ENCODE measurements at places on chromosomes 2 and 18.
A peak's percentile ranks its signal among the peaks of the same experiment; 100 is the strongest.

DNA sequence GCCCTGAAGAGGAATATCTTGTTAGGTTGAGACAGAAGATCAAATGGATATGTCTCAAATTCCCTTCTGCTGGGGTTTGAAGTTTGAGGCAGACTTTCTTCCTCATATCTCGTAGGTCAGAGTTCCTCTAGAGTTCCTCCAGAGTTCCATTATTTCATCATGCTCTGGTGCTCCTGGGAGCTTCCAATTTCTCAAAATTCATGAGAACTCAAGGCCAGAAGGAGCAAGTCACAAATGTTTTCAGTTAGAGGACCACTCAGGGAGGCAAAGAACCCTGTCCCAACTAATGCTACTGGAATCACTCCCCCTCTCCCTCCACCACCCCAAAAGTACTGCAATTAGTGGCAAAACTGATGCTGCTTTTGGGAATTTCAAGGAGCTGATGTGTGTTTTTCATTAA is 115.7 kb upstream of the RBMS1 start:
- DNase-seq = no peak

DNA sequence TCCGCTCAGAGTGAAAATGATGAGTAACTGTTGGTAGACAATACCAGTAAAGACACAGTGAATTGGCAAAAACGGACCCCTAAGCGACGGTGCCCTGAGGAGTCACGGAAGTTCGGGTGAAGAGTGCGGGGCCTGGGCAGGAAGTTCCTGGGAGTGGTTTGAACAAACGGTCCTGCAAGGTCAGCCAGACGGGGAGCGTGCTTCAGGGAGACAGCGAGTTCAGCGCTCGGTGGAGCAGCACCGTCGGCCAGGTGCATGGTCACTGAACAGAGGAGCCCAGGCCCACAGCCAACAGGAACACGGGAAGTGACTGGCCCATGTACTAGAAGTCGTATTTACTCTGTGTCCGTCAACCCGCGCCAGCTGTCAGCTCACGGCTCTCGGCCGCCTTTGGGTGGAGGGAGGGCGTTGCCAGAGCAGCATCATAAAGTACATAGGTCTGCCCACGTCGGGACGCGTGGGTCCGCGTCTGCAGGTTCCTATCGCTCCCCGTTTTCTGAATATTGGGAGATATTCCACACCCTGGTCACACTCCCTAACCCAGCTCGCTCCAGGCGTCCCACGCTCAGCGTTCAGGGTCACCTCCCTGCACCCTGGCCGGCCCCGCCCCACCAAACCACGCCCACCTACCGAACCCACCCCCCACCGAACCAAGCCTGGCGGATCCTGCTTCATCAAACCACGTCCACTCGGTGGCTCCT is 75.6 kb upstream of the UXS1 start:
- peak; percentile 80 for DNase-seq

DNA sequence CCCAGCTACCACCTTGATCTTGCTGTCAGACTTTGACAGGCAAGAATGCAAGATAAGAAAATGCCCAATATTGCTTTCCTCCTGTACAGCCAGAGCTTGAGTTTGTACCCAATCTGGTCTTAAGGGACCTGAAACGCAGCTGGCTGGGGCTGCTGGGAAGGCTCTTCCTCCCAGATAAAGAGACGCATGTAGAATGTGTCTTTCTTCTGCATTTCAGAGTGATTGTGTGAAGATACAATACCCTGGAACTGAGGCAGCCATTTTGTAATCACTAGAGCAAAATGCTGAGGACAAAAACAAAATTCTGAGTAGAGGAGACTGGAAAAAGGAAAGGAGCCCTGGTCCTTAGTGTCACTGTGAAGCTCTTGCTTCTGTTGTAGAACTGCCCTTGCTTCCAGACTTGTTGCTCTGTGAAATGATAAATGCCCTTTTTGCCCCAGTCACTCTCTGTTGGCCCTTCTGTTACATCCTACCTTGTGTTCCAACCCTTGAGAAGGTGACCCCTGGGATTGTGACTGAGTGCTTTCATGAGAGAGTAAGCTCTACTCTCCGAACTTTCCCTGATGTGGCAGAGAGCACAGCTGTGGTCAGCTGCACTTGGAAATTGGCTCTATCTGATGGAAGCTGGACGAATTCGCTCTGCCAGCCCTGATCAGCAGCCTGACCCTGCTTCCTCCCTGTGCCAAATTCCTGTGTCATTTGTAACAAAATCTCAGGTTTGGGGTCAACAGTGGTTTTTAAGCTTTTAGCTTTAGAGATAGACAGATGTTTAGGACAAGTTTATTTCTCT is 137.4 kb upstream of the RBMS1 start:
- DNase-seq = no peak

- no peak for DNase-seq
Observed at GRCh38 chr2:36163520-36164254, 191.9 kb upstream of the CRIM1 start.

DNA sequence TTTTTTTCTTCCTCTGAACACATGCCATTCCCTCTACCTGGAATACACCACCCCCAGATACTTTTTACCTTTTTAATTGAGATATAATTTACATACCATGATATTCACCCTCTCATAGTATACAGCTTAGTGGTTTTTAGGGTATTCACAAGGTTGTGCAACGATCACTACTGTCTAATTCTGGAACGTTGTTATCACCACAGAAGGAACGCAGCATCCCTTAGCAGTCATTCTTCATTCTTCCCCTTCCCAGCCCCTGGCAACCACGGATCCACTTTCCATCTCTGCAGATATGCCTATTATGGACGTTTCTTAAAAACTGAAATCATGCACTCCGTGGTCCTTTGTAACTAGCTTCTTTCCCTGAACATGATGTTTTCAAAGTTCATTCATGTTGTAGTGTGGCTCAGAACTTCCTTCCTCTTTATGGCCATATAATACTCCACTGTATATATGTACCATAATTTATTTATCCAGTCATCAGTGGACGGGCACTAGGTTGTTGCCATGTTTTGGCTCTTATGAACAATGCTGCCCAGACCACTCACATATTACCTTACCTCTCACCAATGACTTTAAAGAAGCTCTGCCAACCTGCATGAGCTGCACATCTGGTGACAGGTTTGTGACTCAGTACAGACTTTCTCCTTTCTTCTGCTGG is 168.9 kb downstream of the CTIF start:
- DNase-seq = no peak

DNA sequence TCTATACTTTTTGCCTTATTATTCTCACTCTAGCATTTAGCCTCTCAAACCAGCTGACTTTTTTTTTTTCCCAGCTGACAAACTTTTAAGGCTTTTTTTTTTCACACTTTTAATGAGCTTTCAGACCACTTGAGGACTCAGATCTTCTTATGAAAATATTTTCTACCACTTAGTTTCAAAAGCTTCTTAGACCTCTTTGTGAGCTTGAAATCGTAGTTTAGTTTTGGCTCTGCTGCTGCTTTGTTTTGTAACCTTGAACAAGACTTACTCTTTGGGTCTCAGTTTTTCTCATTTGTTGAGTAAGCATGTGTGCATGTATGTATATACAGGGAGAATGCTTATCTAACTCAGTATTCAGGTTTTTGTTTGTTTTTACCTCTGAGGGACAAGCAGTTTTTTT is 3.5 kb downstream of the NBEAL1 start:
- DNase-seq = no peak

- DNase-seq = no peak
Observed at GRCh38 chr2:119860924-119861323, 101.2 kb downstream of the PTPN4 start.

DNA sequence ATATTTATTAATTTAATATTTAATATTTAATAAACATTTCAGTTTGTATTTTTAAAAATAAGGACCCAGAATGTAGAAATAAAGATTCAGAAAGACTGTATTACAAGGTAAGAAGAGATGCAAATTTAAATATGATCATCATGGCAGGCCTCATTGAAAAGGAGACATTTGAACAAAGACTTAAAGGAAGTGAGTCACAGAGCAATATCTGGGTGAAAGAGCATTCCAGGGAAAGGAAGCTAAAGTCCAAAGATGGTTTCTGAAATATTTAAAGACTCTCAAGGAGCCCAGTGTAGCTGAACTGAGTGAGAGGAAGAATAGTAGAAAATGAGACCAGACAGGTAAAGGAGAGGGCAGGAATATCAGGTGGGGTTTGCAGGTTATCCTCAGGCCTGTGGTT is 5.9 kb downstream of the SCYGR4 start:
- no peak for DNase-seq
